ENCODE measurements at places on chromosomes 6 and 20. TPM values are rescaled to one million over a fixed set of nuclear protein-coding genes. Genes with fewer than 3 reads are reported as not detected.

GRCh38 chr6:167650730-167651317, 175.9 kb upstream of the AFDN start:
- DNase-seq, result no peak

DNA sequence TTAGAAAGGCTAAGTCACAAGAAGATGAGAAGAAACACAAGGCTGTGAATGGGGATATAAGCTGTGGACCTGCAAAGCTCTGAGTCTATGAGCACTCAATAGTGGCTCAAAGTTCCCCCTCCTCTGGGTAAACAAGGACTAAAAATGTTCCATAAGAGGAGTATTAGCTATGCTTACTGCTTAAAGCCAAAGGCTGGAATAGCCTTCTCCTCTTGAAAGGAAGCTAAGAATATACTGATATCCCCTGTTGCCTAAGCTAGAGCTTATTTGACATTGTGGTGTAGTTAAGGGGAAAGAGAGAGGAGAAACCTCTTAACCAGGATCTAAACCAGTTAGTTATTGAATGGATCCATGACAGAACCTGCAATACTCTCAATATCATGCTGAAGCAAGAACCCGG, 45.8 kb downstream of the NOL7 start:
- no peak for DNase-seq

RAMACL gene
- total RNA-seq, result 7.9 TPM

C6orf15 gene
- total RNA-seq, result not detected

NKX2-4 gene
- total RNA-seq, result not detected
